ENCODE measurements at places on chromosomes 5 and 9.
A peak's percentile ranks its signal among the peaks of the same experiment; 100 is the strongest.

DNA sequence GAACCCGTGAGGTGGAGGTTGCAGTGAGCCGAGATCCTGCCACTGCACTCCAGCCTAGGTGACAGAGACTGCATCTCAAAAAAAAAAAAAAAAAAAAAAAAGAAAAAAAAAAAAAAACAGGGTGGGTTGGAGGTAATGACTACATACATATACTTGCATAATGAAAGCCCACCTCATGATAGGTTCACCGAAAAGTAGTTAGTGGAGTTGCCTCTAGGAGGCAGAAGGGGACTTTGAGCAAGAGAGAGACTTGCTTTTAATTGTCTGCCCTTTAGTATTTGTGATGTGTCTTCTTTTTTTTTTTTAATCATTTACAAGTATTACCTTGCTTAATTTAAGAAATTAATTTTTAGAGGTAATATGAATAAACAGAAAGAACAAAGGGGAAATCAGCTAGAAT is 99.8 kb downstream of the PPARGC1B start:
- peak; percentile 60 for DNase-seq

- DNase-seq: no peak
Observed at GRCh38 chr9:131361202-131361833, 32.6 kb upstream of the PRRC2B start.

GRCh38 chr9:123775289-123776284 is 154.3 kb downstream of the DENND1A start:
- DNase-seq: no peak

DNA sequence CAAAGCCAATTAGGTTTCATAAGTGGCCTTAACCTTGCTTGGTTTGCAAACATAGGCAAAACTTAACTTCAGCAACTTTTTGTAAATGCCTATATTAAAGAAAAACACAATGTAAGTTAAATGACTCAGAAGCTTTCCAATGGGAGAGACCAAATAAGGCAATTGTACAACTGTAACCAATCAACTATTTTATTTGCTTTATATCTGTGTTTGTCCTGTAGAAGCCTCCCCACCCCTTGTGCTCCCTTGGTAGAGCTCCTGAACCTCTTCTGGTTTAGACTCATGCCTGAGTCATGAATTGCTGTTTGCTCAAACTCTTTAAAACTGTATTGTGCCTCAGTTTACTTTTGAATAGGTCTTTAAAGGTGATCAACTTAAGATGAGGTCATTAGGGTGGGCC is 3.0 kb upstream of the C1QTNF3 start:
- DNase-seq: no peak

DNA sequence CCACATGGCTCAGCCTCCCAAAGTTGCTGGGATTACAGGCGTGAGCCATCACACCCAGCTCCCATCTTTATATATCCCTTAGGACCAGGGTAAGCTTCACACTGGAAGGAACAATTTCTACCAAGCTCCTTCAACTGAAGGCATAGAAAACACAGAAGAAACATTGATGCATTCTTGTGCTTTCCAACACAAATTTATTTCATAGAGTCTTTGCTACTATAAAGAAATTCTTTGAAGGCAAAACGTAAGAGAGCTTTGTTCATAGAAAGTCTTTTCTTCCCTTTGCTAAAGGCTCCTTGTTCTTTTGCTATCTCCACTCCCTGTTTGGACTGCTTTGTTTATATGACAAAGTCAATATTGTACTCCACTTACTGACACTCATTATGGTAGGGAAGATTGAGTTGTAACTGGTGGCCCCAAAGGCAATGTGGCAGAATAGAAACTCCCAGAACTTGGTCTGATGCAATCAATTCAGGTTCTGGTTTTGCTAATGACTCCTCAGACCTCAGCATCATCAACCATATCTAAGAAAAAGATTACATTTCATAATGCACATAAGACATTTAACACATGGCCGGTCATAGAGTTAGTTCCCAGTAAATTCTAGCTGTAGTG is 97.4 kb upstream of the CLINT1 start:
- DNase-seq: no peak

DNA sequence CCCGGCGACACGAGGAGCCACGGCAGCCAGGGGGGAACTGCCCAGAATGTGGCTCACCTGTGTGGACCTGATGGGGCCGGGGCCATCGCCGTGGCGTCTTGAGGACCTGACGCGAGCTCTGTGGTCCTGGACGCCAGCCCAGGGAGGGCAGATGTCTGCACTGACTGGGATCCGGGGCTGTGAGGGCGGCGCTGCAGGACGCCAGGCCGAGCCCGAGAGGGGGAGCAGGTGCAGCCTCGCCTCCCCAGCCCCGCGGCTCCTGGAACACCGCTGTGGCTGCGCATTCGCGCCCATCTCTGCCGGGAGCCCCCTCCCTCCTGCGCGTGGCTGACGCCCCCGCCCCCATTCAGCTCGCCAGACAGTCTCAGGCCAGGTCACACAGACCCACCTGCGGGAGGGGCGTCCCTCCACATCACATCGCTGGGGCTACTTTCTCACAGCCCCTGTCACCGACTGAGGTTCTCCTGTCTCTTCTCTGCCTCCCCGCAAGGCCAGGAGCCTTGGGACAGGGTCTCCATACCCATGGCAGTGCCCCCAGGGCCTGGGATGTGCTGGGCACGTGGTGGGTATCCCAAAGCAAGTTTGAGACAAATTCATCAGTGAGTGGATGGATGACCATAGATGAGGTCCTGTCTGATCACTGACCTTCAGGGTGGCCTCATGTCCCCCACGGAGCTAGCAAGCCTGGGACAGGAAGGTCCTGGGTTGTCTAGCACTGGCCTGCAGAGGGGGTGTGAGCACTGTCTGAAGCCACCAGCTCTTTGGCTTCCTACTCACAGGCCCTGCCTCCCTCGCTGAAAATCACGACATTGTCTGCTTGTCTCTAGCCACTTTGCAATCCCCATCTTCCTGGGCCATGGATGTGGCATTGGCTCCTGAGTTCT is 47.3 kb downstream of the RASGEF1C start:
- no peak for DNase-seq

GRCh38 chr5:172417983-172418630 is 36.2 kb downstream of the SH3PXD2B start:
- no peak for DNase-seq

- no peak for DNase-seq
Observed at GRCh38 chr9:21027295-21027694, 4.1 kb downstream of the HACD4 start.

GRCh38 chr9:124381170-124381945 is 33.9 kb downstream of the PSMB7 start:
- DNase-seq: no peak

DNA sequence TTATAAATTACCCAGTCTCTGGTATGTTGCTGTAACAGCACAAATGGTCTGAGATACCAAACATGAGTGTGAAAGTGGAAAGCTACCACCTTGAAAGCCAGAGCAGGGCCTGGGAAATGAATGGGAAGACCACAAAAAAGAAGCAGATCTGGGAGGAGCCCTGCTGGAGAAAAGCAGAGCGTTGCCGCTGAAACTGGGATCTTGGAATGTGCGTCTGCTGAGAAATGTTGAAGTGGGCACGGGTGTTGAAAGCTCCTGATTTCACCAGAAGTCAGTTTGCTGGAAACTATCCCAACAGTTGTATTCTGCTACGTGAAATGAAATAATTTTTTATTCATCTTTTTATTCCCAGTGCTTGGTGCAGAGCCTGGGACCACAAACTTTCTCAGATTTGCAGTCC is 40.0 kb downstream of the NUDT12 start:
- no peak for DNase-seq

DNA sequence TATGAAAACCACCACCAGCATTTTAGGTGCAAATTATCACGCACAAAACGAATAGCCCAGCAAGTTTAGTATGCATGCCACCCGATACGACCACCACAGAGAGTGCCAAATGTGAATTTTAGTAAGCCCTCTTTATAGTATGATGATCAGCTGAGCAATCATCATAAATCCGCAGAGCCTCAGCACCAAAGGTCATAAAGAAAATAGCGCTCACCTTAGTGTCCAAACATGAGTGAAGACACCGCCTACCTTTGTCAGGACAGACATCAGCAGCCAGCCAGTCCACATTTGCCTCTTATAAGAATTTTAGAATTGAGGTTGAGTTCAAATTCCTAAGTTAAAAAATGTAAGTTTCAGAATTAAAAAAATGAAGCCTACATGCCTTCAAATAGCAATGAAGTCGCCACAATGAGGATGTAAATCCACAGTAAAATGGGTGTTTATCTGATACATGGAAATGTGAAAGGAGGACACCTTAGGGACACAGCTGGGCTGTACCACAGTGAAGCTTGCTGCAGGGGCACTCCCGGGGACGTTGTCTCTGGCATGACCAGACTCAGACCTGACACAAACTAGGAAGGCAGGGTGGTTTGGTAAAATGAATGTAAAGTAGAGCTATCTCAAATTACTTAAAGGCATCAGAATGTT is 149.0 kb downstream of the AUH start:
- no peak for DNase-seq

- DNase-seq: no peak
Observed at GRCh38 chr5:112776301-112776856, 38.7 kb downstream of the APC start.

- DNase-seq: peak; percentile 57
Observed at GRCh38 chr5:35938568-35939227, at the start of gene CAPSL. Gene CAPSL, minus strand, starts transcription at chr5:35938622. Its CDS starts 17,502 bp downstream, at chr5:35921120.

GRCh38 chr5:178548746-178549145 is 41.4 kb downstream of the COL23A1 start:
- DNase-seq: no peak

DNA sequence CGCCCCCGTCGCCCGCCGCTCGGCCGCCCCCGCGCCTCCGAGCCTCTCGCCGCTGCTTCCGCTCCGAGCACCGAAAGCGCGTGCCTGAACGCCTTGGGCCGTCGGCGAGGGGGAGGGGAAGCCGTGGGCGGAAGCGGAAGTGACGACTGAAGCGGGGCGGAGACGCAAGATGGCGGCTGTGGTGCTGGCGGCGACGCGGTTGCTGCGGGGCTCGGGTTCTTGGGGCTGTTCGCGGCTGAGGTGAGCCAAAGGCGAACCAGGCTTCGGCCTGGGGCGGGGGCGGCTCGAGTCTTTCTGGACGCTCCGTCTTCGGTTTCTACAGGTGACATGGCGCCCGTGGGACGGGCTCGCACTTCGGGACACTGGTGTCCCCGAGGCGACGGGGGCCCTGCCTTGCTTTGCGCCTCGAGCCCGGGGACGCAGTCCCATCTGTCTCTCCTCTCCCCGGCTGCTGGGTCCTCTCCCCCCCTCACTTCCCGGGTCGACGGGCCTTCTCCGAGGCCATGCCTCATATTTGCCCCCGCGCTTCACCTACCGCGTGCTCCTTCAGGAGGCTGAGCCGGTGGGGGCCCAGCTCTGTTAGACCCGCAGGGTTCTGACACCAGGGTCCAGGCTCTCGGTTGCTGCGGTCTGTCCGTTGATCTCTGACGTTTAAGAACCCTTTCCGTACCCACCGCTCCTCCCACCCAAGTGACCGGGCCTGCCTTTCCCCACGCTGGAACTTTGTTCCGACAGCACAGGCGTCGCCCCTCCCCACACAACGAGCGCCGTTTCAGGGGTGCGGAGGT is at the start of the genes ENTR1 and PMPCA:
Gene ENTR1 (minus strand): TSS at position 115 of the 788 bp plus-strand sequence. CDS start 217 bp downstream, outside the sequence.
Gene PMPCA (plus strand): TSS at position 159 of the 788 bp plus-strand sequence. CDS start 11 bp downstream, at position 170.
- peak; percentile 93 for DNase-seq

GRCh38 chr9:136084063-136084944 is 10.8 kb downstream of the NACC2 start:
- DNase-seq: no peak

GRCh38 chr5:113099822-113100221 is 123.2 kb downstream of the DCP2 start:
- no peak for DNase-seq

GRCh38 chr5:65010841-65011240 is 242.1 kb downstream of the CWC27 start:
- no peak for DNase-seq

GRCh38 chr5:4868140-4868735 is 271.9 kb upstream of the ADAMTS16 start:
- DNase-seq: peak; percentile 88

DNA sequence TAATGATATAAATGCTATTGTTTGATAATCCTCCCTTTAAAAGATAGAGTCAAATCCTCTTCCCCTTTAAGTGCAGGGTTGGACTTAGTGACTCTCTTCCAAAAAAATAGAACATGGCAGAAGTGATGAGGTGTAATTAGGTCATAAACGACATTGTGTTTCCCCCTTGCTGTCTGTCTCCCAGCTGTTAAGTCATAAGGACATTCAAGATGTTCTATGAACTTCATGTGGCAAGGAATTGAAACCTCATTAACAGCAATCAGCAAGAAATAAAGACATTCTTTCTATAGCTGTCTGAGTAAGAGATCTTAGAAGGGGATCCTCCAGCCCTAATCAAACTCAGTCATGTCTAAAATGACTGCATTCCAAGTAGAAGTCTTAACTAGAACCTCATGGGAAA is 3.3 kb upstream of the SLC25A46 start:
- DNase-seq: no peak

GRCh38 chr9:129400971-129401622 is 219.8 kb downstream of the C9orf50 start:
- DNase-seq: no peak

- DNase-seq: no peak
Observed at GRCh38 chr9:99466104-99466503, 244.0 kb downstream of the SEC61B start.

GRCh38 chr9:24245988-24246387 is 299.7 kb downstream of the IZUMO3 start:
- DNase-seq: peak; percentile 41

DNA sequence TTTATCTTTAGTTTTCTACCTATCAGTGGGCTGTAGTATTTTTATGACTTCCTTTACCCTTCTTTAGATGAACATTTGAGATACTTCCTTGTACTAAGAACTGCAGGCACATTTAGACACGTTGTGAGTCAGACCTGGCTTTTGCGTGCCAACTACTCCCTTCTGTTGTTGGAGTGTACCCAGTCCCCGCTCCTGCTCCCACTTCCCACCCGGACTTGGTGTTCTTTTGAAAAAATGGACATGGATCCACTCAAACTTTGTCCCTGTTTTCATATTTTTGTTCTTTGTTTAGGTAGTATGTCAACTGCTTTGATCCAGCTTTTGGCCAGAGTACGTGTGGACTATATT is 60.7 kb downstream of the PARP8 start:
- no peak for DNase-seq

DNA sequence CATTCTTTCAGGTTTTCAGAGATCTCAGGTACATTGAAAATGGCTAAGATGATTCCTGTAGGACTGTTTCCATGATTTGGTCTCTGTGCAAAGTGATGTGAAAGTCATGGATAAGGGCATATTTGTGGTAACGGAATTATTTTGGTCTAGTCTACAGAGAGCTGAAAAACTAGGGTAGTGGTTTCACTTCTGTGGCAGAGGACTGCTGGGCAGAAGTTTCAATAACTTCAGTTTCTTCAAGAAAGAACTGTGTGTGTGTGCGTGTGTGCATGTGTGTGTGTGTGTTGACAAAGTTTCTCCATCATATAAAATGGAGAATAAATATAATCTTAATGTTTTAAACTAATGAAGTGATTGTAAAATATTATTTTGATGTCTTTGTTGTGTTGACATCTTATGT is 4.3 kb downstream of the CNOT8 start:
- DNase-seq: no peak

DNA sequence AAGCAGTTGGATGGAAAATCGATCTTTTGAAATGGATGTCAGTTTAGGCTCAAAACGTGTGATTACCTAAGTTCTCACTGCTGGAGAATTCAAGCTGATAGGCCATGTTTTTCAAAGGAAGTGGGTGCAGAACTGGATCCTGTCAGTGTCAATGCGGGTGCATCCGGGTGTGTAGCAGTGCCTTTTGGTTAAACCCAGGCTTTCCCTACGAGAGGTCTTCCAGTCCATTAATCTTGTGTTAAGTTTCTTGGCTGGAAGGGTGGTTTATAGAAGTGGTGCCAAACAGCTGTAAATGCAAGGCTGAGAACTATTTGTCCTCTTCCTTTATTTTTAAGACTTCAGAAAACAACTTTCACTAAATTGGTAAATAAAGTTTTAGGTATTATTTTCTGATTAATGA is 71.9 kb downstream of the DAPK1 start:
- DNase-seq: no peak

- DNase-seq: no peak
Observed at GRCh38 chr9:36319806-36320205, 61.6 kb upstream of the GNE start.
